ENCODE measurements at places on chromosomes 5 and 9. TPM values are rescaled to one million over a fixed set of nuclear protein-coding genes. Genes with fewer than 3 reads are reported as not detected.

GRCh38 chr9:84953797-84954705 is 284.5 kb downstream of the NTRK2 start:
- peak; percentile 90 for DNase-seq
- peaks cover 1% of the 10 kb centered on the region for H3K27me3 ChIP-seq
- peaks cover 5% of the 10 kb centered on the region for H3K36me3 ChIP-seq
- H3K4me3 ChIP-seq, result peak overlapping the region; percentile 11
- no peak overlapping the region for H3K27ac ChIP-seq

DNA sequence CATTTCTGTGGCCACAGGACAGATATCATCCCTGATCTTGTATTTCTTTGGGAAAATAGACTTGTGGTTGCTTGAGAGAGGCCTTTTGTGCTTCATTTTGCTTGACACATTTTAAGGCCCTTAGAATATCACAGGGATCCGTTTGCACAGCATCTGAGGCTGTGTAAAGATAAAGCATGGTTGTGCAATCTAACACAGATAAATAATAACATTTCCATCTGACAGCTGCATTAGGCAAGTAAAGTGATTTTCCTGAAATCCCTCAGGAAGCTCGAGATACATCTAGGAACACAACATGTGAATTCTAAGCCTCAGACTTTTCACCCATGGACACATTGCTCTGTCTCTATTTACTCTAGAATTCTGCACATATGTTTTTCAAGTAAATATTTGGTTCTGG is 212.8 kb upstream of the ADAMTSL1 start:
- peaks cover 2% of the 10 kb centered on the region for H3K27me3 ChIP-seq
- H3K27ac ChIP-seq, result no peak overlapping the region
- DNase-seq, result no peak
- no peaks in the 10 kb centered on the region for H3K4me1 ChIP-seq

The PCDHB7 gene
- total RNA-seq, result 3.4 TPM

DNA sequence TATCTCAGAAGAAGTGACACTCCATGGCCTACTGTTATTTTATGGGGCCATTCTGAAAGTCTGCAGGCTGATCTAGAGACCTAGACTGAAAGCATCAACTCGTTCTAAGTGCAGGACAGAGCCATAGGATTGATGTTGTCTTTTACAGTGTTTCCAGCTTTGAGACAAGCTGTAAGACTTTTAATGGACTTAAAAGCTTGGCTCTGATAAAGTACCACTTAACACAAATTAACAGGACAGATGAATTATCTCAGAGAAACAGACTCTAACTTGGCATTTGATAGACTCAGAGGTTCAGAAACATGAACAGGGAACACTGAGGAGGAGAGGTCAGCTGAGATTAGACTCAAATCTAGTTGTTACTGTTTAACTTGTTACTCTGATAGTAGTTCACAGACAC is 203.2 kb downstream of the TLR4 start:
- no peak for DNase-seq
- H3K27me3 ChIP-seq, result peaks cover 2% of the 10 kb centered on the region
- no peak overlapping the region for H3K27ac ChIP-seq
- no peaks in the 10 kb centered on the region for H3K4me1 ChIP-seq
- H3K36me3 ChIP-seq, result peaks cover 12% of the 10 kb centered on the region

DNA sequence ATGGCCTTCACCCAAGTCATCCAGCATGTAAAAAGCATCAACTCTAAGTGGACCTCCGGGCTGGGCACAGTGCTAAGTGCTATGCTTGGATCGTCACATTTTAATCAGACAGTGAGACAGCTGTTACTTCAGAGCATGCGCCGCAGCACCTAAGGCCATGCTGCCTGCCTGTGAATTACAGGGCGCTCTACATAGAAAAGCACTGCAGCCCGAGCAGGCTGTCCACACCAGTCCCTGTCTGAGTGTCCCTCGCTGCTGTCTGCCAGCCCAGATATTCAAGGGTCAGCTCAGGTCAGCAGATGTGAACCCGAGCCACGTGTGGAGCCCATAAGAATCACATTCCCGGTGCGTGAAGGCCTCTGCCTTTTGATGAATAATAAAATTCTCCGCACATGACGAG is 37.1 kb downstream of the AK8 start:
- DNase-seq, result no peak
- no peak overlapping the region for H3K27ac ChIP-seq
- no peak overlapping the region for H3K4me3 ChIP-seq
- no peaks in the 10 kb centered on the region for H3K36me3 ChIP-seq
- peaks cover 14% of the 10 kb centered on the region for H3K4me1 ChIP-seq

DNA sequence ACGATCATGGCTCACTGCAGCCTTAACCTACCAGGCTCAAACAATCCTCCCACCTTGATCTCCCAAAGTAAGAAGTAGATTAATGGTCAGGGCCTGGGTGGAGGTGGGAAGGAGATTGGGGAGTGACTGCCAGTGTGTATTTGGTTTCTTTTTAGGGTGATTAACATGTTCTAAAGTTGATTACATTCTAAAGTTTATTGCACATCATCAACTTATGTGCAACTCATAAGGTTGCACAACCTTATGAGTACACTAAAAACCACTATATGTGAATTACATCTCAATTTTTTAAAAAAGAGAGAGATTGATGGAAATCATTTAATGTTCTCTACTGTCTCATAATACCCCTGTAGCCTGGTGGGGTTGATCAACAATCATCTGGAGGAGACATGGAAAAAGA is 218.1 kb downstream of the AOPEP start:
- no peak overlapping the region for H3K27ac ChIP-seq
- no peak for DNase-seq
- H3K27me3 ChIP-seq, result peaks cover 3% of the 10 kb centered on the region
- peaks cover 3% of the 10 kb centered on the region for H3K36me3 ChIP-seq
- H3K4me3 ChIP-seq, result no peak overlapping the region

GRCh38 chr9:26579056-26579455 is 313.5 kb downstream of the CAAP1 start:
- H3K4me3 ChIP-seq, result no peak overlapping the region
- H3K4me1 ChIP-seq, result no peaks in the 10 kb centered on the region
- no peaks in the 10 kb centered on the region for H3K36me3 ChIP-seq
- H3K27ac ChIP-seq, result no peak overlapping the region
- no peak for DNase-seq
